ENCODE measurements at places on chromosomes 5 and 9.

GRCh38 chr5:174553556-174553955 is 170.8 kb upstream of the MSX2 start:
- DNase-seq, result no peak

DNA sequence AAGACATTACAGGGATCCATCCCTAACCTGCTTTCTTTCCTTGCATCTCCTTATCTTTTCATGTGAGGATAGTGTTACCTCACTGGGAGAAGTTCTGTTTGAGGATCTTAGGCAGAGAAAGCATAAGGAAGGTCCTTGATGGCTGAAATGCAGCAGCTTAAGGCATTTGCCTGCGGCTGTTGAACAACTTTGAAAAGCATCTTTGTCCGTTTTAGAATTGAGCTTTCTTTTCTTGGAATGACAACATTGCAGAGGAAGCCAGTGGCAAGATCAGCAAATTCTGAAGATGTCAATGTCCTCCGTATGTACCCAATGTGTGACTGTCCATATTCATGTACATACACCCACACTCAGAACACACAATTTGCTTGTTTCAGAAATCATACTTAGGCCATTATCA is 436.2 kb downstream of the GABRG2 start:
- no peak for DNase-seq

DNA sequence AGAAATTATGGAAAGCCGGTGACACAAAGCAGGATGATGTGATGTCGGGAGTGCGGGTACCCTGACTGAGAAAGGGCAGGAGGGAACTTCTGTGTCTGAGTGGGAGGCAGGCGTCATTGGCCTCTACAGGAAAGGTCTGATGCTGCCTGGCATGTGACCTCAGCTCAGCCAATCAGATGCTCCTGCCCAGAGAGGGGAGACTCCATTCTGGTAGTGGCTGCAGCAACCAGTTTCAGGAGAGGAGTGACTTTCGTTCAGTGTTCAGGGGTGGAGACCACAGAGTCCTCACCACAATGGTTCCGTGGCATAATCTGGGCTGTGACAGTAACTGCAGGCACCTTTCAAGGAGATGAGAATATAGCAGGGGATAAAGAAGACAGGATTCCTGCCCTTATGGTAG is 6.7 kb upstream of the SFXN1 start:
- no peak for DNase-seq

- no peak for DNase-seq
Observed at GRCh38 chr9:14650596-14650995, 42.6 kb downstream of the ZDHHC21 start.

GRCh38 chr5:58406394-58406793 is 53.5 kb downstream of the PLK2 start:
- DNase-seq, result no peak

- no peak for DNase-seq
Observed at GRCh38 chr5:91219091-91219802, 163.9 kb downstream of the ARRDC3 start.

DNA sequence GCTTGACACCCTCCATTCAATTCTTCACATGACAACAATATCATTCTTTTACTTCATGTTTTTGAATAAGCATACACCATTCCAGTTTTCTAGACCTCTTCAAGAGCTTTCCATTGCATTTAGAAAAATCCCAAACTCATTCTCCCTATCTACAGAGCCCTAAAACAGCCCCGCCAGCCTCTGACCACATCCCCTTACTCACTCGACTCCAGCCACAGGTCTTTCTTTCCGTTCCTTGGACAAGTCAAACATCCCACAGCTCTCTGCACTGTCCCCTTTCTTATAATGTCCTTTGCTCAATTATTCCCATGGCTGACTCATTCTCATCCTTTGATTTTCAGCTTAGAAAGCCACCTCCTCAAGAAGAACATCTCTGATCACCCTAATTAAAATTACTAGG is 38.2 kb downstream of the TTC39B start:
- no peak for DNase-seq

GRCh38 chr9:31588756-31589155 is 795.7 kb upstream of the ACO1 start:
- no peak for DNase-seq

GRCh38 chr9:101119206-101119819 is 90.8 kb downstream of the PLPPR1 start:
- DNase-seq, result peak; percentile 79

GRCh38 chr9:79568337-79569101 is 3.2 kb upstream of the TLE4 start:
- DNase-seq, result no peak

GRCh38 chr5:126624534-126624933 is 23.8 kb downstream of the PHAX start:
- no peak for DNase-seq

DNA sequence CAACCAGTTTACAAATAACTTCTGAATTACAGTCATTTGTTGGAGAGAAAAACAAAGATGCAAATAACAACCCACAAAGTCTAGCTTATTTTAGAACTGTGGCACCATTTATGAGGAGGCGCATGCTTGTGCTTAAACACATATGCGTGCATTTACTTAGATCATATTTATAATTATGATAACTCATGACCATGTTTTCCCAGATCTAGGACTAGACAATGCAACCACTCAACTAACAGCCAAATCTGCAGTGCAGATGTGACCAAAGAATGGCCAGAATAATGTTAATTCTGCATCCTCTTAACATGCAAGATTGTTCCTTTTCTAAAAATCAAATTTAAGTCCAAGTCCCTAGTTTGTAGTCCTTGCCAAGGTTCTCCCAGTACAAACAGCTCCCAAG is 167.3 kb upstream of the FST start:
- DNase-seq, result no peak

DNA sequence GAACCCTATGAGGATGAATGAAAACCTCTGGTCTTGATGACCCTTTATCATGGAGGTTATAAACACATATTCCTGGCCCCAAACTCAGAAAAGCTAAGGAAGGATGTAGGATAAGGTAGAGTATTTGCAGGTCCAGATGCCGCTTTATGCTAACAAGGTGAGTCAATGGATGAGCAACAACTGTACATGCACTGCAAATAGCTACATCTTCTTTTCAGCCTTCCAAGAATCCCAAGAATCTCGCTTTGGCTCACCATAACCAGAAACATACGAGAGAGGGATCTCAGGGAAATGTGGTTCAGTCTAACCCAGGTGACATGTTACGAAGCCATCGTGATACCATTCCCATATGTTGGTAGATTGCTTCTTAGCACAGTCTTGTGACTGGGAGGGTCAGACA is 152.3 kb upstream of the ANKH start:
- DNase-seq, result no peak

- DNase-seq, result no peak
Observed at GRCh38 chr5:80064124-80064523, 29.0 kb downstream of the THBS4 start.

DNA sequence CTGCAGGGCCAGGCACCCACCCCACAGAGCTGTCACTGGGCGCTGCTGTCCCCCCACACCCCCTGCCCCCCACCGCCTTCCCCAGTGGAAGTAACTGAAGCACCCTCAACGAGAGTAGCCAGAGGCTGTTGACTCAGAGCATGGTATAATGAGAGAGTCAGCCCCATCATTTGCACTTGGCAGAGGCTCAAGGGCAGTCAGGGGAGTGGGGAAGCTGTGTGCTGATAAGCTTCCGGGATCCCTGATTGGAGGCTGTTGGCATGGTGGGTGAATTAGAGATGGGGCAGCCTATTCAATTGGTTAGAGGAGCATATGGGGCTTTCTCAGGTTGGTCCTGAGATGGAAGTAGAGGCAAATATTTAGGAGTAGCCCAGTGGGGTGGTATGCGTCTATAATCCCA is 77.1 kb upstream of the GOLM1 start:
- DNase-seq, result no peak

DNA sequence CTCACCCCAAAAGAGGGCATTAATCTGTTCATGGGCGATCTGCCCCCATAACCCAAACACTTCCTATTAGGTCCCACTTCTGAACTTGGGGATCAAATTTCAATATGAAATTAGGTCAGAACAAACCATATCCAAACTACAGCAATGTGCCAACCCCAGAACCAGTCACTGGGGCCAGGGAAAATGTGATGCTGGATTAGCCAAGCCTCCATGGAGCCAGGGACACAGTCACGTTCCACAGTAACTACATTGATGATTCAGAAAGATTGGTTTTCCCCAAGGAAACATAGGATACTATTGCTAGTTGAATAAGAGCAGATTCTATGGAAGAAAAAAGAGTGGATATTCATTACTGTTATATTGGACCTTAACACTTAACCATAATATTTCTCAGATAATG is 84.2 kb downstream of the GIN1 start:
- DNase-seq, result no peak

- DNase-seq, result no peak
Observed at GRCh38 chr5:58545912-58546311, 37.0 kb upstream of the RAB3C start.

DNA sequence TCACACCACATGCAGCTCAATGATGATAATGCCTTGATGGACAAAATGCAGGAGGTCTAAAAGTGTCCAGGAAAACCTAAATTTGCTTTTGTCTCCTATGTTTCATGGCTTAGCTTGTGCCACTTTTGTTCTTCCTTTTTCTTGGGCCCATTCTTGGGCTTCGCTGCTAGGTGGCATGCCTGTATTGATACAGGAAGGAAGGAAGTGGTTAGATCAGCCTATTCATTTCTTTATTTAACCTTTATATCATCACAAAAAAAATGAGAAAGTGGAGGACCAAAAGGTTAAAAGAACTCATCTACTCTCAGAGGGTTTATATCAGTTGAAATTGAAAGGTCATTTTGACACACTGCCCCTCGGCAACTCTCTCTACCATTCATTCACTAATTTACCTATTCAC is 260.2 kb downstream of the ARHGAP26 start:
- DNase-seq, result no peak

GRCh38 chr5:23318960-23319359 is 188.4 kb upstream of the PRDM9 start:
- no peak for DNase-seq

DNA sequence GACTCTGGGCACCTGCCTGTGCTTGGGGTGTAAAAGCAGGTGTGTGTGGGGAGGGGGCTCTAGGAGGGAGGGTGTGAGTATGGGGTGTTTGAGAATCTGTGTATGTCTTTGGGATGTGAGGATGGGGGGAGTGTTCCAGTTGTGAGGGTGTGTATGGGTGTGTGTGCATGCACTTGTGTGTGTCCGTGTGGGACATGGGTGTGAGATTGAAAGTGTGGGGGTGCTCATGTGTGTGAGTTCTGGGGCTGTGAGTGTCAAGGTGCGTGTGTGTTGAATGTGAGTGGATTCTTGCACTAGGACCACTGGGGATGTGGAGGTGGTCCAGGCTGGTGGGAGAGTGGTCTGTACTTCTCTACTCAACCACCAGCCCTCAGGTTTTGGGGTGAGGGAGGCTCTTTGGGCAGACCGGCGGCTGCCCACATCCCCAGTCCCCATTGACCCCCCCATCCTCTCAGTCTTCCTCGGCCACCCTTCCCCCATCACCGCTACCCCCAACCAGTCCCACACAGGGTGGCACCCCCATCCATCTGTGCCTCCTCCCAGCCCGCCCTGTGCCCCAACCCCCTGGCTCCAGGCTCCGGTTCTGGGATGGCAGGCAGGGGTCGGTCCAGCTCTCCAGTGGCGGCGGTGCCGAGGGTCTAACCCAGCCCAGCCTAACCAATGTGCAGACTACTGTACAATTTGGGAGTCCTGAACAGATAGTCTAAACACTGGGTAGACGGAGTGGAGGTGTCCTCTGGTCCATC is 31.5 kb downstream of the GOLGA2 start:
- no peak for DNase-seq

DNA sequence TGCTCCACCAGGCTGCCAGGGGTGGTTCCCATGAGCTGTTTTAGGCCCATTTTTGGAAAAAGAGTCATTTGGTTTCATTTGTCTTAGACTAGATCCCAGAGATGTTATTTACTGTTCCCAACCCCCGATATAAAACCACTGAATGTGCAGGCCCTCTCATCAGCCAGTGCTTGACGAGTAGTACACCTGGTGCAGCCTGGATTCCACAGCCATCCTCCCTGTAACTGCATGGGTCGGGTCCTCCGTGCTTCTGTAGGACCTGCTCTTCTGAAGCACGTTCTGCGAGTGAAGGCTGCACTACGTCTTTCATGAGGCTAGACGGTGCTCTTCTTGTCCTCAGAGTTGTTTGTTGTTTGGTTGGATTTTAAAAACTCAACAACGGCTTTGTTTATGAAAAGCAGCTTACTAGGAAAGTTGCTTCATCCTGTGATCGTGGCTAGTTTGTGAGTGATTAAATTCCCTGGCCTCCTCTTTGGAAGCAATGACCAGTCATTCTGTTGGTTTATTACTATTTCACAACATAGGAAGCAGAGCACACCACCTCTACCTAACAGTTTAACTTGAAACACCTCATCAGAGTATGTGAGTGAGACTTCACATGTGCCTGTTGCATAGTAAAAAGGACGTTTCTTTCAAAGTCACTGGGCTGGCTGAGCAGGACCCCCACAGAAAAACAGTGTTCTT is 135.2 kb downstream of the AOPEP start:
- DNase-seq, result no peak

DNA sequence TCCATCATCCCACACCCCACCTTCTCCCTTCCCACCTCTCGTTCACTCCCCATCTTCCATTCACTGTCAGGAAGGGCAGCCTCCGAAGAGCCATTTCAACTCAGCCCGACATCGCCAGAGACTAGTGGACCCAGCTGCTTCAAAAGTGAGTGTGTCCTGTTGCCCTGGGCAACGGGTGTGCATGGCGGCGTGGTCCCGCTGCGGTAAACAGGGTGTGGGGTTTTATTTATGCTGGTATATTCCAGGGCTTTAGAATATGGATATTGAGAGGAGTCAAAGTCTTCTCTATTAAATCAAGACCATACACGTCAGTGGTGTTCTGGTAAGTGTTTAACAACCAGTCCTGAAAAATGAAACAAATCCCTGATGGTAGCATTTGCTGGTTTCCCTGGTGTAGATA is 274.5 kb downstream of the MAST4 start:
- DNase-seq, result no peak

GRCh38 chr9:76403352-76403751 is 9.1 kb upstream of the RFK start:
- DNase-seq, result no peak

DNA sequence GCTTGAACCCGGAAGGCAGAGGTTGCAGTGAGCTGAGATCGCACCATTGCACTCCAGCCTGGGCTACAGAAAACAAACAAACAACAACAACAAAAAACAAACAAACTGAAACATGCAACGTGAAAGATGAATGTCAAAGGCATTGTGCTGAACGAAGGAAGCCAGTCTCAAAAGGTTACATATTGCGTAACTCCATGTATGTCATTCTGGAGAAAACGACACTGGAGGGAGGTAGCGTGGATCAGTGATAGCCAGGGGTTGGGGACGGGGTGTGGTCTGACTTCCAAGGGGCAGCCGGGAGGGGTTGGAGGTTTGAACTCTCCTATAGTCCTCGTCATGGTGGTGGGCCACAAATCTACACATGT is 12.1 kb upstream of the WDR5 start:
- no peak for DNase-seq

GRCh38 chr5:1735320-1735970 is 64.2 kb downstream of the MRPL36 start:
- no peak for DNase-seq

All from ELF-1 (cell line).